ENCODE measurements at places on chromosomes 11 and 22.
A peak's percentile ranks its signal among the peaks of the same experiment; 100 is the strongest.

DNA sequence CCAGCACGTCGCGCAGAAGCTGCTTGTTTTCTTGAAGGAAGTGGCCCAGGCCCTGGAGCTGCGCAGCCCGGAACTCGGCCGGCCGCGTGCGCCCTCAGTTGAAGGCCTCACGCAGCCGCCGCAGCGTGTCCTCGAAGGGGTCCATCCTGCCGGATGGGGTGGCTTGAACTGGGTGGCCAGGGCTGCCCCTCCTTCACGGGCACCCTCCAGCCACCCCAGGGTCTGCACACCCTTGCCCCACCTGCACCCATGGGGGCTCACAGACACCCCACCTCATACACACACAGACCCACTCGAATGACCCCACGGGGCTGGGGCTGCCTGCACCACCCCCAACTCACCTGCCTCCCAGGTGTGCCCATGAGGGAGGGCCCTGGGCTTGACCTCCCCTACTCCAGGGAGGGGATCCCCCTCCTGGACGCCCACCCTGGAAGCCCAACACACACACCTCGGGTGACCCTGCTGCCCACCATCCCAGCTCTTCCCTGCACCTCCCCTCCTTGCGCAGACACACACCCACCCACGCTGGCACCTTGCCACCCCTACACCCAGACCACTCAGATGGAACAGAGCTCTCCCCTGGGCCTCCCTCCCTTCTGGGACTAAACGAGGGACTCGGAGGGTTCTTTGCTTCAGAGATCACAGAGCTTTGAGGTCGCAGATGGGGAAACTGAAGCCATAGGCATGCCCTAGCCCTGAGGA lies 6.8 kb downstream of the ALDH3B2 start:
- no peak for DNase-seq

GRCh38 chr11:126357969-126358762 lies 2.7 kb downstream of the ST3GAL4 start:
- DNase-seq: peak; percentile 43

DNA sequence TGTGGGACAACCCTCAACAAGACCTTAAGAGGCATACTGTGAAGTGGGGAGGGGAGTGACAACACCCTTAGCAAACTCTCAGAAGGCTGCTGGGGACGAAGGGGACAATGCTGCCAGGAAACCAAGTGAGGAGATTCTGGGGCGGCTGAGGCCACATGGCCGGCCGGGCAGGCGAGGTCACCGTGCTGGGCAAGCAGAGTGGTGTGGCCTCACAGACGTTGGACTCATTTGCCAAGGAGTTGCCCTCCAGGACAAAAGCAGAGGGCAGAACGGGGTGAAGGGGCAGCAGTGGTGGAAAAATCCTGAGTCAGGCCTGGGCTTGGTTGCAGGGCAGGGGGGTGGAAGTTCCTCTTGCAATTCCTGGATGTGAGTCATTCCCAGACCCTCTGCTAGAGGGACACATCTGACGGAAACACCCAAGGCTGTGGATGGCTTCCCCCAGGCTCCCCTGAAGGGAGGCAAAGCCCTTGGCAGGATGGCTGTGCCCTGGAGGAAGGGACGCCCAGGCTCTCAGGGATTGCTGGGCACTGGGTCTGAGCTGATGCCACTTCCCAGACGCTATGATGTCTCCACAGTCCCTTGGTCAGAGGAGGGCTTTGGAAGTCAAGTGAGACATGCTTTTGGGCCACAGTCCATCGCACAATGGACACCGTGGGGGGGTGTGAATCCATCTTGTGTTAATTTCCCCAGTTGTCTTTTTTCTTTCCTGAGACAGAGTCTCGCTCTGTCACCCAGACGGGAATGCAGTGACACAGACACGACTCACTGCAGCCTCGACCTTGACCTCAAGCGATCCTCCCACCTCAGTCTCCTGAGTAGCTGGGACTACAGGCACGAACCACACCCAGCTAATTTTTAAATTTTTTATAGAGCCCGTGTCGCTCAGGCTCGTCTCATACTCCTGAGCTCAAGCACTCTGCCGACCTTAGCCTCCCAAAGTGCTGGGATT lies 16.2 kb upstream of the SHANK3 start:
- DNase-seq: no peak

GRCh38 chr22:29245626-29246385 lies 22.0 kb downstream of the RHBDD3 start:
- DNase-seq: peak; percentile 81

DNA sequence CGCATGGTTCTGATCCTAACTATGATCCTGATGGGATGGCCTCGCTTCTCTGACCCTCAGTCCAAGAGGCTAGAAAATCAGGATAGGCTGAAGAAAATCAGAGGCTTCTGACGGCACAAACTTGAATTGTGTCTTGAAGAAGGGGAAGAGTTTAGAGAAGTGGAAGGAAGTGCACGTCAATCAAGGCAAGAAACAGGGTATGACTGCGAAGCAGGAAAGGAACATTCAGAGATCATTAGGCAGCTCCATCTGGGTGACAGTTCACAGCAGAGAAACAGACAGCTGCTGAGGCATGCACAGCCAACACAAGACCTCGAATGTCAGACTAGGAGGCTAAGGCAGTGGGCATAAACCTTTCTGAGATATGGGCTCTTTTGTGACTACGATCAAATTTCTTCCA lies 29.3 kb downstream of the CLPB start:
- DNase-seq: no peak
